ENCODE measurements at places on chromosomes 4 and X.

DNA sequence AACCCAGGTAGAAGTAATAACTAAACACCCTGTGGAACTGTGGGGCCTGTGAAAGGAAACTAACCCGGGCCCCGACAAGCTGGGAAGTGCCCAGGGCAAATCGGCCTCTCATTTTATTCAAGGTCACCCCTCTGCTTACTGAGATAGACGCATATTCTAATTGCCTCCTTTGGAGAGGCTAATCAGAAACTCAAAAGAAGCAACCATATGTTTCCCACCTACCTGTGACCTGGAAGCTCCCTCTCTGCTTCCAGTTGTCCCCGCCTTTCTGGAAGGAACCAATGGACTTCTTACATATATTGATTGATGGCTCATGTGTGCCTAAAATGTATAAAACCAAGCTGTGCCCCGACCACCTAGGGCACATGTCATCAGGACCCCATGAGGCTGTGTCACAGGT lies 23.1 kb upstream of the DHRSX start:
- DNase-seq = no peak

DNA sequence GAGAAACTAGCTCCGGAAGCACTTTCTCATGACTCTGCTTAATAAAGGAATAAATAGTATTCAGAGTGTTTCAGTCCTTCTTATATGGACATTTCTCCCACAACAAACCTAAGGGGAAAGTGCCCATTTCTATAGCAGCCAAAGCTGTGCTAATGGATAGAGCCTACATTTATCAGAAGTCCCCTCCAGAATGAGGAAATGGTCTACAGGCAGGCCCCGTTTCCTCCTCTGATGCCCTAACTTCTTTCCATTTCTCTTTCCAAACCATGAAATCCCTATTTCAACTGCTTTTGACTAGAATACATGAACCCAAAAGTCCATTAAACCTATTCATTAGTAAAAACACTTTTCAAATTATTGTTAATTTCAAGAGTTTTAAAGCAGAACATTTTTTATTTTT lies 4.5 kb downstream of the ACSL1 start:
- DNase-seq = no peak

DNA sequence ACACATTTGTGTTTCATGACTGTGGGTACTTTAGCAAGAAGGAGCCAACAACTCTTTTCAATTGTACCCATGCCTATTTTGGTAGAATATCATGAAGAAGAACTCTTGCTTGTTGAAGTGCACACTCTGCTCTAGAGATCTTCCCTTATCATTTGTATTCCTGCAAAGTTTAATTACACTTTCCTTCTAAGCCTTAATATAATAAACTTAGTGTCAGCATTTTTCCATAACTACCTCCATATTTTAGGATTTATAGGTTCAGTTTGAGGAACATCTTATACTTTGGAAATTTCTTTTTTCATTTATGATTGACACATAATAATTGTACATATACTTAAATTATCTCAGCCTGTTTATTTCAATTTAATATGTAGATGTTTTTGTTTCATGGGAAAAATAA lies 19.1 kb downstream of the FAM47B start:
- no peak for DNase-seq

DNA sequence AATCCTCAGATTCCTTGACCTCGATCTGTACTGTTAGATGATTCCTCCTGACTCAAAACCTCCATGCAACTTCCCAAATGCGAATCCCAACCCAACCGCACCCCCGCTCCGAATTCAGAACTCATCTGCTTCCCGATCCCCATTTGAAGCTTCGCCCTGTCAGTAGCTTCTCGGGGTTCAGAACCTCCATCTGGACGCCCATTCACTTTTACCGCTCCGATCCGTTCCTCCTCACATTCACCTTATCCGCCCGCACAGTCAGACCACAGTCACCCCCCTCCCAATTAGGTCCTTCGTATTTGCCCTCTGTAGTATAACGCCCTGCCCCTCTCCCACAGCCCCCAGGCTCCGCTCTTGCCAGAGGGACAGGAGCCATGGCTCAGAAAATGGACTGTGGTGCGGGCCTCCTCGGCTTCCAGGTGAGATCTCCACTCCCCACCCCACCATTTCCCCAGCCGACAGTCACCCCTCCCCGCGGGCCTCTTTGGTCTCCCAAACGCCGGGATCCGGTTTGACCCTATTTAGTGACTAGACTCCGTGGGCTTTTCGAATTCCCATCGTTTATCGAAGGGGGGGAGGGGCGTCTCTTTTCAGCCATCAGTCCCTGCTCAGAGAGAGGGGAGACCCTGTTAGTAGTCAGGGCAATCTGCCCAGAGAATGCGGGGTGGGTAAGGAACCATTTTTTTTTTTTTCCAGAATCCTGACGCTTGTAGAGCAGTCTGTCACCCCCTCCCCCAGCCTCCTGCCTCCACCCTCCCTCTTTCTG lies 691 bp downstream of the MAGED1 start:
- peak; percentile 38 for DNase-seq

DNA sequence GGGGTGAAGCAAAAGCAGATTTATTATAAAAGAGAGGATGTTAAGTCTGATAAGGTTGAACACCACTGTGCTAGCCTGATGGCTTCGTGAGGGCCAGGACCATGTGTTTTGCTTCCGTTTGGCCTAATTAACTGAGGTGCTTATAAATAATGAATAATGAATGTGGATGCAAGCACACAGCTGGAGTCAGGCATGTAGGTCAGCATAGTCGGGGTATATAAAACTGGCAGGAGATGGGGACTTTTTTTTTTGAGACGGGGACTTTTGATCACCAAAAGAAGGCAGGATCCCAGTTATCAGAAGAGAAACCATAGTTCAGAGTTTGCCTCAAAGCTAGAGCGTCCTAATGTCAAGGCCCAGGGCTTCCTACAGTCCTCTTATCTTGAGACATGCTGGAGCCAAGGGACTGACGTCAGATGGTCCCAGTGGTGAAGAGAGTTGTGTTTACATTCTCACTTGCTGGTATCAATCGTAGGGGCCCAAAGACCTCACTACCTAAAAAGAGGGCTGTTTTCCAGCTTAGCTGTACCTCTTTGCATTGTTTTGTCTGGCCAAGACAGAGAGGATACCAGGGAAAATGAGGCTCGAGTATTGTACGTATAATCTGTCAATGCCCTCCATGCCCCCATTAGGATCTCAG lies 50.4 kb downstream of the RTL9 start:
- no peak for DNase-seq

DNA sequence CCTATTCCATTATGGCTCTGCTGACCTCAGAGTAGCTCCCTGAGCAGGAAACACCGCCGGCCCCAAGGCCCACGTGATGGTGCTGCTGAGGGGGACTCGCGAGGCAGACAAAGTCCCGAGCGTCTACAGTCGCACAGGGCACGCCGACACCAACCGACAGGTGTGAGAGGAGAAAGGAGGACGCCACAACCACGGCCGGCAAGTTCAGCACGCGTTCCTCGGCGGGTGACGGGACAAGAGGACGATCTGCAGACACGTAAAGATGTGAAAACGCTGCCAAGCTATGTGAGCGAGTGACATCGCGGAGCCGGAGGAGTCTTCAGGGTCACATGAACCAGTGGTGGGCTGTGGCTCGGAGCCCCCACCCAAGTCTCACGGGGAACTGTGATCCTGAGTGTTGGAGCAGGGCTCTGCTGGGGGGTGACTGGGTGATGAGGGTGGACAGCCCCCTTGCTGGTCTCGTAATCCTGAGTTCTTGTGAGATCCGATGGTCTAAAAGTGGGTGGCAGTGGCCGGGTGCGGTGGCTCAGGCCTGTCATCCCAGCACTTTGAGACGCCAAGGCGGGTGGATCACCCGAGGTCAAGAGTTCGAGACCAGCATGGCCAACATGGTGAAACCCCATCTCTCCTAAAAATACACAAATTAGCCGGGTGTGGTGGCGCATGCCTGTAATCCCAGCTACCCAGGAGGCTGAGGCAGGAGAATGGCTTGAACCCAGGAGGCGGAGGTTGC lies 34.0 kb downstream of the PPP2R3B start:
- no peak for DNase-seq

GRCh38 chrX:154028502-154029184 lies 8.9 kb upstream of the IRAK1 start:
- DNase-seq = no peak

GRCh38 chr4:166458756-166459155 lies 585.7 kb downstream of the TLL1 start:
- no peak for DNase-seq

GRCh38 chrX:118773782-118774181 lies 46.4 kb downstream of the IL13RA1 start:
- DNase-seq = no peak

DNA sequence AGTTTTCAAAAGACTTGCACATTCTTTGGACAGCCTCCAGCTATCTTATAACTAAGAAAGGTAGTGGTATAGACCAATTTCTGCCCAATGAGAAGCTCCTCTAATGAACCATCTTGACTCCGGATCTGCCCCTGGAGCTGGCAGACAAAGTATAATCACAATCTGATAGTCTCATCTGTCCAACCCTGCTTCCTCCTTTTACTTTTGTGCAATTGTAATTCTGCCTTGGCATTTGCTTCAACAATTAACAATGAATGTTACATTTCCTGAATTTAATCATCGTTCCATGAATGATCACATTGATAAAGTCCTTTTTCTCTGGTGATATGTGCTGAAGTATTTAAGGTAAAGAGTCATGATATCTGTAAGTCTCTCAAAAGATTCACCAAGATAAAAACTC lies 27.8 kb downstream of the FRYL start:
- no peak for DNase-seq

GRCh38 chr4:38930707-38931106 lies 63.1 kb downstream of the FAM114A1 start:
- DNase-seq = no peak
